ENCODE measurements at places on chromosomes 2 and 18. TPM values are rescaled to one million over a fixed set of nuclear protein-coding genes. Genes with fewer than 3 reads are reported as not detected.

C2orf72 gene
- total RNA-seq = 7.6 TPM

KLHL41 gene
- 0.17 TPM for total RNA-seq

GYPC gene
- total RNA-seq = not detected

IL1RN gene
- total RNA-seq = 0.38 TPM

CPLX4 gene
- total RNA-seq = not detected

MAP2 gene
- total RNA-seq = 0.86 TPM
